Upper lobe of right lung (tissue), 1 donor: ENCODE measurements at places on chromosomes 3 and 15. TPM values are rescaled to one million over a fixed set of nuclear protein-coding genes. Genes with fewer than 3 reads are reported as not detected.

Gene ZNF80
- not detected for total RNA-seq

- DNase-seq: no peak
Observed at GRCh38 chr3:55720614-55721013, 233.5 kb upstream of the WNT5A start.

Gene MOBP
- total RNA-seq: not detected

Gene IL5RA
- 0.69 TPM for total RNA-seq

Gene FOXL2
- total RNA-seq: not detected

Gene PLSCR5
- total RNA-seq: not detected

DNA sequence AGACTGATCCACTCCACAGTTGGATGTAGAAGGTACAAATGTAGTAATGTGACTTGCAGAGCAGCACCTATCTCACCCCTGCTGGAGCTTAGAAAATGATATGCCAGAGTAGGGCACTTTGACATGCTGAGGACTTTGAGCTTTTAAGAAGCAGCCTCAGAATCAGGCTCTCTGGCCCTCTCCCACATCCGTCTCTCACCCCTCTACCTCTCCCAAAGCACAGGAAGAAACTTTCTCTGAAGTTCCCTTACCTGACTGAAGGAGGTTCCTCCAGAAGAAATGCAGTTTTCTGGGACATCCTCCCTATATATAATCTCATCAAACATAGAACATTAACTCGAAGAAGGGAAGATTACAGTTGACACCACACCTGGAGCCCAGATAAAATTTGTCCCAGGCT lies 98.4 kb upstream of the PEX5L start:
- no peak for DNase-seq

DNA sequence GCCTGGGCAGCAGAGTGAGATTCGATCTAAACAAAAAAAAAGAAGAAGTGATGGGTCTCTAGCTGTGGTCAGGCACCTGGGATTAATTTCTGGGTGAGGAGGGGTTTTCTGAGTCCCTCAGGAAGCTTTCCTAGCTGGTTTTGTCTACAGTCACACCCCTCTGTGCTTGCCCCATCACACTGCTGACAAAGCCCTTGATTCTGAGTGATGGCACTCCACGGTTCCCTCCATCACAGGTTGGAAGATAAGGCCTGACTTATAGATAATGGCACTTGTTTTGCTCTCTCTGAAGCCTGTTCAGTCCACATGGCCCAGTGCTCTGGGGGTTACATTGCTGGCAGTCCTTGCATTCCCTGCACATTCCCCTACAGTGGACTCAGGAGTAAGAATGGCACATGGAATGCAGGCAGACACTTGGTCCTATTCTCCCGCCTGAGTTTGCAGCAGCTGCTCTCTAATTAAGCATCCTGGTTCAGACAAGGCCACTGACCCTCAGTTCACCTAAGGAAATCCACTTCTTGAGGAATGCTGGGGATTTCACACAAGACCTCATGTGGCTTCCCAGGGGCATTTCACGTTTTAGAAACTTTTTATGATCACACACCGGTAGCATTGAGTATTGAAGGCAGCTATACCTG lies 81.0 kb upstream of the NMNAT3 start:
- no peak for DNase-seq

- DNase-seq: peak; percentile 86
Observed at GRCh38 chr3:64445109-64445943, 220.1 kb upstream of the PRICKLE2 start.
